ENCODE measurements at places on chromosomes 2 and 18.

DNA sequence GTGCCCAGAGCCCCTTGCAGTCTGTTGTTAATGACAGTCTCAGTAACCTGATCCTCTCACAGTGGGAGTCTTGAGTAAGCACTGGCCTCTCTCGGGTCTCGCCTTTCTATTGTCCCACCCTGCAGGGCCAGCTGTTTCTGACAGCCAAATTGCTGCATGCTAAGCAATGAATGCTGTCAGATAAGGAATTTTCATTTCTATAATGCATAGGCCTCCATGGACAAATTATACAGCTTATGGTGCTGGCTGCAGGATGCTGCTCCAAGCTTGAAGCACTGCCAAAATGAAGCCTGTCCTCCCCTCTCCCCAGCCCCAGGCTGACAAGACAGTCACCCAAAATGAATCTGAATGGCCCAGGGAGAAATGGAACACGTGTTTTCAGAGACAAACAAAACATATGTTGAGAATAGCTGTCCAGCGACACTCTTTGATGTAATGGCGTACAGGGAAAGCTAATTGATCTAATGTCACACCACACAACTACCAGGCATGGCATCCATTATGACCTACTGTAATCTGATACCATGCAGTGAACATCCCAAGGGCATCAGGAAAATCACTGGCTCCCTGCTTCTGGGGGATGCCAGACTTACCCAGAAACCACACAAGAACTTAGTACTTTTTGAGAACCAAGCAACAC, 36.8 kb downstream of the ACVR1 start:
- no peak for DNase-seq

DNA sequence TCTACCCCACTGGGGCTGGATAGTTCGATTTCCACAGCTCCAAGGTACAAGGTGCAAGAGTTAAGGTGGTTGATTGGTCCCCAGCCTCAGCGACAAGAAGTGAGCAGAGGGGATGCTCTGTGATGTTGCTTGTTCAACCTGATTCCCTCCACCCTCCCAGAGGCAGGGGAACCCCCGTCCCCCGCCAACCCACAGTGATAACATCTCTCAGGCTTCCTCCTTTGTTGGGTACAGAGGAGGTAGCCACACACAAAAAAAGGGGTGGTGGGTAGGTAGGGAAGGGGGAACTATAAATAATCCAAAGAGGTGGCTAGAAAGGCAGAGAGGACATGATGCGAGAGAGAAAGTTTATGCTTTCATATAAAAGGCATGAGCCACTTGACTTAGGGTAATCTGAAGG, 192.9 kb upstream of the POU3F3 start:
- no peak for DNase-seq

GRCh38 chr2:240645346-240645745, 20.1 kb downstream of the GPR35 start:
- DNase-seq: no peak

DNA sequence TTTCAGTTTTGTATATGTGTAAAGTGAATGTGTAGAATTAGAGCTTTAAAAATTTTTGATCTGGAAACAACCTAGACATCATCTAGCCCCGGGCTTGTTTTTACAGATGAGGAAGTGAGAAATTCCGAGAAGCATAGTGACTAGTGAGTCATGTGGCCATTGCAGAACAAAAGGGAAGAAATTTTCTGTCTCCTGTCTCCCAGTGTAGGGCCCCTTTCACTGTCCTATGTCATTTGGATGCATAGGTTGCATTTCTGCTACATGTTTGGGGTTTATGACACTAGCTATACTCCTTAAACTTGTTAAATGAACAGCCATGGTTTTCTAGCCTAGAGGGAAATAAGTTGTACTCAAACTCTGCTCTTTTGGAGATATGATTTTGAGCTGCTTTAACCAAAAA, 84.6 kb downstream of the PLCL1 start:
- DNase-seq: no peak

DNA sequence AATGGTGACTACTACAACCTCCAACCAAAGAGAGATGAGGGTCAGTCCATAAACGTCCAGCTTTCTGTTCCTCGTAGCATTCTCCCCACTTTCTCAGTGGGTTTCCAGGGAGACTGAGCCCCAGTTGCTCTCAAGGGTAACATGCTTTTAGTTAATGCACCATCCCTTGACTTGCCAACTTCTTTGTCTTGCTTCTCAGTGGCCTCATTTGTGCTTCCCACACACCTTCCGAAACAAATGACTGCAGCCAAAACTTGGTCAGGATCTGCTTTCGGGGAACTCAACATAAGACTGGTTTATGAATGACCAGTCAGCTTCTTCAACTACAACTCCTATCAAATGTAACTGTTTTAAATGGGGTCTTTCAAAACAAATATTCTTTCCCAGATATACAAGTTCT, 94.1 kb downstream of the COL6A3 start:
- no peak for DNase-seq

GRCh38 chr18:76771192-76771799, 51.1 kb upstream of the ZNF236 start:
- DNase-seq: no peak

GRCh38 chr2:203822240-203822639, 45.3 kb upstream of the CTLA4 start:
- no peak for DNase-seq

GRCh38 chr2:234355021-234355720, 141.7 kb downstream of the ARL4C start:
- no peak for DNase-seq

DNA sequence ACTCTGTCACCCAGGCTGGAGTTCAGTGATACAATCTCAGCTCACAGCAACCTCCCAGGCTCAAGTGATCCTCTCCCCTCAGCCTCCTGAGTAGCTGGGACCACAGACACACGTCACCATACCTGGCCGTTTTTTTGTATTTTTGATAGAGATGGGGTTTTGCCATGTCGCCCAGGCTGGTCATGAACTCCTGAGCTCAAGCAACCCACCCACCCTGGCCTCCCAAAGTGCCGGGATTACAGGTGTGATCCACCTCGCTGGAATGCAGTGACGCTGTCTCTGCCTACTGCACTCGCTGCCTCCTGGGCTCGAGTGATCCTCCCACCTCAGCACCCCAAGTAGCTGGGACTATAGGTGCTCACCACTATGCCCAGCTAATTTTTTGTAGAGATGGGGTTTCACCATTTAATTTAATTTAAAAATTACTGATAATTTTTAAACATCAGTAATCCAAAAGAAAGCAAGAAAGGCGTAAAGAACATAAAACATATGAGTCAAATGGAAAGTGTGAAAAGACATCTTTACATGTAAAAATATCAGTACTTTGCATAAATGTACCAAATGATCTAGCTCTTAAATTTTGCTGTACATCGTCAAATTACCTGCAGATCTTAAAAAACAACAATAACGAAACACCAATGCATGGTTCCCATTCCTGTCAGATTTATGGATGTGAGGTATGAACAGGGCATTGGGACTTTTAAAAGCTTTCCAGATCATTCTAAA, 2.8 kb upstream of the ZNF236 start:
- DNase-seq: no peak

- DNase-seq: no peak
These were observed 12.8 kb downstream of the IL18RAP start for GRCh38 chr2:102435741-102436140.

GRCh38 chr2:219017201-219017931, 23.9 kb downstream of the CFAP65 start:
- no peak for DNase-seq

- DNase-seq: no peak
These were observed 10.8 kb downstream of the TMEM18 start for GRCh38 chr2:666441-666840.

DNA sequence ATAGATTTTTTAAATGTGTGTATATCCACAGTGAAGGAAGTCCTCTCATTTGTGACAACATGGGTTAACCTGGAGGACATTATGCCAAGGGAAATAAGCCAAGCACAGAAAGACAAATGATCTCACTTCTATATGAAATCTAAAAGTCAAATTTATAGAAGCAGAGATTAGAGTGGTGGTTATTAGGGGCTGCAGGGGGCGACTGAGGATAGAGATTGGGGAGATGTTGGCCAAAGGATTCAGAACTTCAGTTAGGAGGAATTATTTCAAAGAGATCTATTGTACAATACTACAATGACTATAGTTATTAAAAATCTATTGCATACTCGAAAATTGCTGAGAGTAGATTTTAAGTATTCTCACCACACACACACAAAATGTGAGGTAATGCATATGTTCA, 252.4 kb upstream of the SLC39A10 start:
- no peak for DNase-seq

DNA sequence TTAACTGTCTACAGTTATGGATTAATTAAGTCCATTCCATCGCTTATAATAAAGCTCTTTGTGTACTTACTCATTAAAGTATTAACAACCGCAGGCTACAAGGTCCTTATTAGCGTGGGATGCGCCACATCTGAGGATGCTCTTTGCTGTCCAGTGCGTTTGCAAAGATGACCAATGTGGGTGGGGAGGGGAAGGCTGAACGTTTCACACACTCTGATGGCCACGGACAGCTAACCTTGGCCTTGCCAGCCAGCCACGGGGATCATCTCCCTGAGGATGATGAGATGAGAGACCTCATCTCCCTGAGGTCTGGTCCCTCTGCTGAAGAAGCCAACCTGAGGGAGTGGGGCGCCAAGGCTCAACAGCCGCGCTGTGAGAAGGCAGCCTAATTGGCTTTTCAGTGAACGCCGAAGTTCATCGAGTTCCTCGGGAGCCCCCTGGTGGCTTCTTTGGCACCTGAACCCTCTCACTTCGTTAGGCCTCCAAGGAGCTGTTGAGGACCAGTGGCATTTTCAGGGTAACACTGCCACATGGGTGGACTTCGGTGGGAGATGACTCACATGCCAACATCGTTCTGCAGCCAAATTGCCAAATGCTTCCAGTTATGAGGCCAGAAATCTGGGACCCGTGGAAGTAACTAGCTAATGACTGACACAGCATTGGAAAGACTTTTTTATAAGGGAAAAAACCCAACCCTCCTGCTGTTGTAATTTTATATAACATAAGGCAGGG, 69.3 kb upstream of the SEC11C start:
- peak; percentile 90 for DNase-seq

GRCh38 chr2:224221455-224221913, 180.4 kb downstream of the FAM124B start:
- no peak for DNase-seq

- DNase-seq: no peak
These were observed 433.2 kb upstream of the MEX3C start for GRCh38 chr18:51630706-51631105.

DNA sequence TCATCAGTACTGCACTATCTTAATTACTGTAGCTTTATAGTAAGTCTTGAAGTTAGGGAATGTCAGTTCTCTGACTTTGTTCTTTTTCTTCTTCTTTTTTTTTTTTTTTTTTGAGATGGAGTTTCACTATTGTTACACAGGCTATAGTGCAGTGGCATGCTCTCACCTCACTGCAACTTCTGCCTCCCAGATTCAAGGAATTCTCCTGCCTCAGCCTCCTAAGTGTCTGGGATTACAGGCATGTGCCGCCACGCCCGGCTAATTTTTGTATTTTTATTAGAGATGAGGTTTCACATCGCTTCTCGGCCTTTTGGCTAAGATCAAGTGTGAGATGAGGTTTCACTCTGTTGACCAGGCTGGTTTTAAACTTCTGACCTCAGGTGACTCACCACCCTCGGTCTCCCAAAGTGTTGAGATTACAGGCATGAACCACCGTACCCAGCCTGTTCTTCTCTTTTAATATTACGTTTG, 41.9 kb upstream of the TANC1 start:
- DNase-seq: no peak

GRCh38 chr2:44470151-44470550, 108.4 kb downstream of the CAMKMT start:
- no peak for DNase-seq

- no peak for DNase-seq
These were observed 90.6 kb downstream of the GLI2 start for GRCh38 chr2:120826260-120826648.

DNA sequence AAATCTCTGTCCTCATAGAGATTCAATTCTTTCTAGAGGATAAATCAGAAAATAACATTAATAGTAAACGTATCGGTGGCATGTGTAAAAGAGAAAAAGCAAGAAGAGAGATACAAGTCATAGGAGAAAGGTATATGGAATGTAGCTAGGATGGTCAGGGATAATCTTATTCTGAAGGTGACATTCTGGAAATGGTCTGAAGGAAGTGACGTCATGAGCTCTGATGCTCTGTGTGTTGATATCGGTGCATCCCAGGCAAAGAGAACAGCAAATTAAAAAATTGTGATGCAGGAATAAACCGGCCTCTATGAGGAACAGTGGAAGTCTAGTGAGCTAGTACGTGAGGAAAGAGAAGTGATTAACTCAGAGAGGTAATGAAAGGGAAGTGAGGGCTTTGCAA, 1215.8 kb downstream of the CNTNAP5 start:
- no peak for DNase-seq

GRCh38 chr2:176413786-176414185, 144.5 kb downstream of the MTX2 start:
- DNase-seq: no peak

GRCh38 chr18:8933714-8934284, 168.7 kb upstream of the NDUFV2 start:
- DNase-seq: no peak

DNA sequence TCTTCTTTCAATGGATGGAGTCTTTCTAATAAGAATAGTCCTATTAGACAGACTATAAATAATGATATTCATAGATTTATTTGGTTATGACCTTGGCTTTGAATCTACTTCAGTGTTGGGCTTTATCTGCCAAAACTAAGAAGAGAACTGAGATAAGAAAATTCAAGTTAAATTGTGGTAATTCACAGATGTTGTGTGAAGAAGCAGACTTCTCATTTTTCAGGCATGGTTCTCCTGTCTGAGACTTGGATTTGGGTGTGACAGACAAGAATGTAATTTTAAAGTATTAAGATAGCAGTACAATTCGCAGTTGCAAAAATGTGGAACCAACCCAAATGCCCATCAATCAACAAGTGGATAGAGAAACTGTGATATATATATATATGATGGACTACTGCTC, 124.7 kb downstream of the QPCT start:
- no peak for DNase-seq

DNA sequence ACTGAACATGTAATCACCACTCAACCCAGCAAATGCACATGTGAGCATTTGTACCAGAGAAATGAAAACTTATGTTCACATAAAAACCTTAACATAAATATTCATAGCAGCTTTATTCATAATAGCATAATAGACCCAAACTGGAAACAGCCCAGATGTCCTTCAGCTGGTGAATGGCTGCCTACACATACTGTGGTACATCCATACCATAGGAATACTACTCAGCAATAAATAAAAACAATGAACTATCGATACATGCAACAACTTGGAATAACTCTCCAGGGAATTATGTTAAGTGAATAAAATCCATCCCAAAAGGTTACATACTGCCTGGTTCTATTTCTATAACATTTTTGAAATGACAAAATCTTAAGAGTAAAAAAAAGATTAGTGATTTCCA, 140.0 kb downstream of the AGPS start:
- DNase-seq: no peak

DNA sequence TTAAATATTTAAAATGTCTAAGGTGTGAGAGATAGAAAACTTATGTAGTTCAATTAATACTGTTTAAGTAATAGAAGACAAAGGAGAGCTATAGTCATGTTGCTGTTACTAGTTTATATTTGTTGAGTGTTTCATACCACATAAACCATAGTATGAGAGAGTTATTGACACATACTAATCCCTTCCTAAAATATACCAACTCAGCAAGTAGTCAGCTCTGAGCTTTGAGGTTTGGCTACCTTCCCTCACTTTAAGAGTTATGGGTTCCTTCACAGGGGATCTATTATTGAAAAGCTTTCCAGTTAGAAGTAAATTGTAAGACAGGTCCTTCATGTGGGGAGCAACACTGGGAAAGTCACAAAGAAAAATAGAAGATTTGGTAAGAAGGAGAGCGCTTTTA, 701.6 kb upstream of the ZEB2 start:
- no peak for DNase-seq

All from left cardiac atrium (tissue), 4 donors.